ENCODE measurements at places on chromosomes 2 and 18.

GRCh38 chr2:164617466-164617865 is 3.8 kb downstream of the GRB14 start:
- no peak for DNase-seq

GRCh38 chr2:199136242-199136641 is 321.5 kb downstream of the SATB2 start:
- DNase-seq: no peak

GRCh38 chr2:14745288-14746076 is 113.0 kb downstream of the LRATD1 start:
- DNase-seq: no peak

DNA sequence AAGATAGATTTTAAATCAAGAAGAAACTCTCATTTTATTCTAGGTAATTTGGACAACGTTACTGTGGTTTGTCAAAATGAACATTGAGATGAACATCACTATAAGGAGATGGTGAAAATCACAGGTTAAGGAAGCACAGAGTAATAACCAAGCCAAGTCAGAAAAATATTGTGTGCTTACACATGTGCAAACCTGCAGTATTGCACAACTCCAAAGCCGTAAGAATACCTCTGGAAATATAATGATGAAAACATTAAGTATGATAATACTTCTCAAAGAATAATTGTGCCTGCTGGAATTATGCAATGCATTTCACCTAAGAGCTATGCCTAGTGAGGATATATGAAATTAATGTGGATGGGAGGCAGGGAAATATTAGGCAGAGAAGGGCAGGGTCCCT is 21.1 kb upstream of the GALNT5 start:
- DNase-seq: no peak

DNA sequence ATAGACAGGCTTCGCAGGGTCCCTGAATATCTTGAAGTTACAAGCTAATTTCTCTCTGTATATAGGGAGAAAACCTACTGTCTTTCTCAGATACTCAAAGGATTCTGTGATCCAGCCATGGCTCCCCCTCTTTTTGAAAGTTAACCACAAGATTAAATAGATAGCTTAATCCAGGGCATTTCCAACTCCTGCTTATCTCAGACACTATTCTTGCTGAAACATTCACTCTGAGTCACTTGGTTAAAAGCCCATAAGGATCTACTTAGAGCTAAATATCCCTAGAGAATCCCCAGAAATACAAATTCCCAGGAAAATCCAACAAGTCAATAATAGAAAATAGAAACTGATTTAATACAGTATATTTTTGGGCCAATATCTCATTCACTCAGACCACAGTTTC is 179.1 kb upstream of the LYPD1 start:
- DNase-seq: no peak

DNA sequence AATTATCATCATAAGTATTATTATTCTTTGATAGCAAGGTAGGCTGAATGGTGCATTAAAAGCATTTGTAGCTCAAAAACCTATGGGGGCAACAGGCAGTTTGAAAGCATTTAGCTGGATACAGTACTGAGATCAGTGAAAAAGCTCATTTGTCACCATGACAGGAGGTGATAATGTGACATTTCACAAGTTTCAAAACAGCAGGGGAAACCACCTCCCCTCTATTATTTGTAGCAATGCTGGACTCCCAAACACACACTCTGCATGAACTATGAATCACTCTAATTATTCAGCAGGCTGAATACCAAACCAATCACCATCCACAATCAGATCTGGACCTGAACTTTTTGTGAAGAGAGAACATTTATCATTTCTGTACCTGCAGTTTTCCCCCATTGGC is 63.4 kb downstream of the MYO5B start:
- DNase-seq: no peak

- no peak for DNase-seq
Observed at GRCh38 chr2:215619022-215619958, 183.4 kb upstream of the FN1 start.

DNA sequence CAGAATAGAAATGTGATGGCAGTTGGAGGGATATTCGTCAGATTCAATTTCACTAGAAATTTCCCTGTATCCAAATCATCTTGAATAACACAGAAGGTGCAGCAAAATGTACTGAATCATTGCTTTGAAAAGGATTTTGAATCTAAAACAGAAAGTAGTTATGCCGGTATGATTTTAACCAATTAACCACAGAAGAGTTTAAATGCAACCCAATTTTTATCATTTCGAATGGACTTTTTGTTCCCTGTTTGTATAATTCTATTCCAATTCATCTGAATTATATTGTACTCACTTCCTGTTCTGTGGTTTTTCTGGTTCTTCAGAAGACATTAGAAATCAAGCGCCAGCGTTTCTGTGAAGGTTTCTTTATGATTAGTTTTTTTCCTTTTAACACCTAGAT is 190.4 kb downstream of the MYO3B start:
- no peak for DNase-seq

- no peak for DNase-seq
Observed at GRCh38 chr2:151063271-151063670, 198.4 kb downstream of the RBM43 start.

GRCh38 chr2:28667261-28667660 is 84.4 kb upstream of the PPP1CB start:
- no peak for DNase-seq

GRCh38 chr2:106629981-106630380 is 142.8 kb downstream of the CD8B2 start:
- no peak for DNase-seq

GRCh38 chr2:142734231-142734630 is 143.2 kb upstream of the KYNU start:
- no peak for DNase-seq

GRCh38 chr2:145289946-145290345 is 770.0 kb upstream of the ZEB2 start:
- no peak for DNase-seq

- no peak for DNase-seq
Observed at GRCh38 chr2:119736021-119736420, 23.7 kb upstream of the PTPN4 start.

- no peak for DNase-seq
Observed at GRCh38 chr2:201084863-201085262, 13.1 kb downstream of the NDUFB3 start.

- no peak for DNase-seq
Observed at GRCh38 chr18:78678318-78678695, 301.3 kb upstream of the SALL3 start.

DNA sequence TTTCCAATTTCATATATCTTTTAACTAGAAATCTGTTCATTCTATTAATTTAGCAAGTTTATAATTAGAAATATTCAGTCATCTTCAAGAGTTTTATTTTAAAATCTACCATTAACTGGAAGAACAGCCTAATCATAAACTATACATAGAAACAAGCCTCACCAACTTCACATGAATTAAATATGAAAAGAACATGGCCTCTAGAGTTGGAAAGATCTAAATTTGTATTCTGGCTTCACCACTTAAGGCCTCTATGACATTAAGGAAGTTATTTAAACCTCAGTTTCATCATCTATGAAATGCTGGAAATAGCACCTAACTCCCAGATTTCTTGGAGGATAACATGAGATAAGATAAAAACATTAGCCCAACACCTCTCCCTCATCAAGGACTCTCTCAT is 51.4 kb upstream of the SCN7A start:
- no peak for DNase-seq

All from stimulated activated CD8-positive, alpha-beta memory T cell treated with anti-CD3 and anti-CD28 coated beads, Interleukin-15, amount 100 ng/mL, for 4 hours (primary cell).